HS-5 (cell line): ENCODE measurements at places on chromosomes 5 and 9.

- no peak for DNase-seq
Observed at GRCh38 chr9:107704774-107705173, 215.2 kb upstream of the KLF4 start.

DNA sequence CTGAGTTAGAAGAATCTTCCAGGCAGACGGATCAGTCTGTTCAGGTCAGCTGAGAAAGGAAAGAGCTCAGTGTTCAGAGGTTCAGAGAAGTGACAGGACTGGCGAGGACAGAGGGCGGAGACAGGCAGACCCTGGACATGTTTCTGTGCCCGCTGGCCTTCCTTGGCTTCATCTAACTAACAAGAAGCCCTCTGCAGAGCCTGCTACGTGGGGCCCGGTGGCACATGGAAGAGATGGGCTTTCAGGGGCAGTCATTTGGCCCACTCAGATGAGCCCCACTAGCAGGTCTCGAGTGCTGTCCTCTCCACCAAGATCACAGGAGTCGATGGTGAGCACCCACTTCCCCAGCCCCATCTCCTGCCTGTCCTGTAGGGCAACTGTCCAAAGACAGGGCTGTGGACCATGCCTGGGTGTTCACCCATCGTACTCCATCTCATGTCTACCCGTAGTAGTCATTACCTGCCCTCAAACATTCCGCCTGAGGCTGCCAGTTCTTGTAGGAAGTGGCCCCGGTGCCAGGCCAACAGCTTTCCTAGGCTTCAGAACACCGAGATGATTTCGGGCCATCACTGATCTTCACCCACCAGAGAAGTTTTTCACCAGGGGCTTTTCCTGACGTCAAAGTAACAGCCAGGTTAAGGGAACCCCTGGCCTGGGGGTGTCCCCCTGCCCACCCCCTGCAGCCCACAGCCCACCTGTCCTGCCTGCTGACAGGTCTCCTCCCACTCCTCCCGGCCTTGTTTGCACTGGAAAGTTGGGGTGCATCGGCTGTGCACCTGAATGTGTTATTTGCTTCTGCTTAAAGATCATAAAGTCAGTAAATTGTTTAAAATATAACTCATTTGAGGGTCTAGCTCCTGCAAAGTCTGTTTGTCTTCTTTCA lies 14.0 kb downstream of the IRX2 start:
- DNase-seq: no peak

GRCh38 chr5:11564706-11565105 lies 339.5 kb downstream of the CTNND2 start:
- no peak for DNase-seq

GRCh38 chr5:57831932-57832331 lies 349.3 kb upstream of the ACTBL2 start:
- no peak for DNase-seq

- no peak for DNase-seq
Observed at GRCh38 chr5:67221487-67222242, 25.1 kb upstream of the CD180 start.

DNA sequence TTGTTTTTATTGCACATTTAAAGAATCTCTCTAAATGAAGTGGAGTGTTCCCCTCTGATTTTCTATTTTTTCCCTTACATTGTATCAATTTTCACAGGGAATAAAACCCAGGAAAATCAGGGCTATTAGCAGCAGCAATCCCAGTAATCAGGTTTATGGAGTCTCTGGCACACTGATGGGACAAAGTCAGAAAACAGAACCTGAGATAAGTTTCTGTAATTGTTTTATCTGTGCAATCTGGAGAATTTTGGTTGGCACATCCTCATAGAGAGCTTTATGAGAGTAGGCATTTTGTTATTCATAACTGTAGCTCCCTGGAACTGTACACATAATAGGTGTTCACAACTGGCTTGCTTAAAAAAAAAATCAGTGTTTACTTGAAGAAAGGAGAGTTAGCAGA lies 96.9 kb upstream of the IL6ST start:
- no peak for DNase-seq
